GM12878 (cell line): ENCODE measurements at places on chromosomes 6 and 20.

GRCh38 chr20:57849521-57850215 lies 139.9 kb upstream of the PMEPA1 start:
- H3K4me3 ChIP-seq: no peak overlapping the region
- H3K27ac ChIP-seq: no peak overlapping the region
- DNase-seq: no peak
- H3K4me1 ChIP-seq: no peaks in the 10 kb centered on the region
- no peaks in the 10 kb centered on the region; the same call in 1 of the 2 replicates for H3K27me3 ChIP-seq

DNA sequence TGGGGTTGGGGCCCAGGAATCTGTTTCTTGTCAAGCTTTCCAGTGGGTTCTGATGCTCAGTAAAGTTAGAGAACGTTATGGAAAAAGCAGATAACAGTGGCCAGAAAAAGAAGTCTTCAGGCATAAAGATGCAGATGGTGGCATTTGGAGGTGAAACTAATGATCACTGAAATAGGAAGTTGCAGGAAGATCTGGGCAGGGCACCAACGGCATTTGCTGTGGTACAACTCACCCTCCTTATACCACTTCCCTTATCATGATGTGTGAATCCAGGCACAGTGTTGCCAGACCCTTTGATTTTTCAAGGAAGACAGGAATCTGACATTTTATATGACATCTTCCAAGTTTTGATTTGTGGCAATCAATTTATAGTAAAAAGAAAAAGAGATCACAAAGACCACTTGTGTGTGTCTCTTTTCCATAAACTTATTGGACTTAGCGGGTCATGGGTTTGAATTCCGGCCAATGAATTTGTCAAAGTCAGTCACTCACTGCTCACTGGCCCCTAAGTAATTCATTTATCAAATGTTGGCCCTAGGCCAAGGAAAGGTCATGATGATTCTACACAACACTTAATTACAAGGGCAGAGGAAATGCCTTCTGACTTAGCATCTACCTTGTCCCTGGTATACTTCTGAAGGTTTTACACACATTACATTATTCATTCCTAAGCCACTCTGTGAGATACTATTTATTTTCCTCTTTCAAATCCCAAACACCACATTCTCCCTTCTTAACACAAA lies 37.6 kb downstream of the LAMP5 start:
- H3K36me3 ChIP-seq: no peaks in the 10 kb centered on the region
- H3K27me3 ChIP-seq: no peaks in the 10 kb centered on the region
- DNase-seq: no peak
- H3K4me1 ChIP-seq: no peaks in the 10 kb centered on the region
- no peak overlapping the region for H3K27ac ChIP-seq

DNA sequence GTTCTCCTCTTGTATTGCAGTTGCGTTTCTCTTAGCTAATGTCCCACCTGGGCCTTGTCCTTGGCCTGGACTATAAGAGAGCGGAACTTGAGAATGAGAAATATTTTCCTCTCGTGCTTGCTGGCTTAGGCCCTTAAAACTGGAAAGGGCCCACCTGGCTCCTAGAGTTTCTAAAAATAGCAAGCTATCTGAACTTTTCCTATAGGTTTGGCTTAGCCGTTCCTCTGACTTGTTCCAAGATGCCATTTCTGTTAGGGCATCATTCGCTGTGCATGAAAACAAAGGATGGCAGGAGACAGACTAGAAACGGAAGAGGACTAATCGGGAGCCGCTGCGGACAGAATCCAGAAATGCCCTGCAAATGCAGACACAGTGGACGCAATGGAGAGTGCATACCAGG lies 4.5 kb downstream of the RIPOR3 start:
- no peaks in the 10 kb centered on the region for H3K4me1 ChIP-seq
- no peak for DNase-seq
- peaks cover 8% of the 10 kb centered on the region for H3K27me3 ChIP-seq
- H3K4me3 ChIP-seq: no peak overlapping the region
- H3K36me3 ChIP-seq: no peaks in the 10 kb centered on the region

- no peaks in the 10 kb centered on the region for H3K27me3 ChIP-seq
- H3K4me3 ChIP-seq: no peak overlapping the region
- H3K4me1 ChIP-seq: no peaks in the 10 kb centered on the region
- no peak overlapping the region for H3K27ac ChIP-seq
- H3K36me3 ChIP-seq: no peaks in the 10 kb centered on the region
Measured at GRCh38 chr6:163577404-163577803, 162.9 kb downstream of the QKI start.

DNA sequence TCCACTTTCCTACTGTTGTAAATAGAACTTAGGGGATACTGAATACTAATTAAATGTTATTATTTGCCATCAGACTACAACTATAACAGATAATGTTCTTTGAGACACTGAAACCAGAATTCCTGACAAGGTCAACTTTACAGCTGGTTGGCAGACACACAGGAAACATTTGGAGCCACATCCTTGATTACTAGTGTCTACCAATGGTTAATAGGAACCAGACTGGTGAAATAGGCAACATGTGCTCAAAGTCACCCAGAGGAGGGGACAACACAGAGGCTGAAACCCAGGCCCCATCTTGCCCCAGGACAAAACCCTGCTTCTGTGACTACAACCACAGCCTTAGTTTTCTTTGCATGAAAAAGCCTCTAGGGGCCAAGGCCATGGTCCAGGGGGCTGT lies 47.8 kb upstream of the NT5E start:
- DNase-seq: no peak
- no peaks in the 10 kb centered on the region for H3K36me3 ChIP-seq
- peaks cover 20% of the 10 kb centered on the region for H3K4me1 ChIP-seq
- no peak overlapping the region for H3K4me3 ChIP-seq
- no peak overlapping the region for H3K27ac ChIP-seq
- no peaks in the 10 kb centered on the region for H3K27me3 ChIP-seq

DNA sequence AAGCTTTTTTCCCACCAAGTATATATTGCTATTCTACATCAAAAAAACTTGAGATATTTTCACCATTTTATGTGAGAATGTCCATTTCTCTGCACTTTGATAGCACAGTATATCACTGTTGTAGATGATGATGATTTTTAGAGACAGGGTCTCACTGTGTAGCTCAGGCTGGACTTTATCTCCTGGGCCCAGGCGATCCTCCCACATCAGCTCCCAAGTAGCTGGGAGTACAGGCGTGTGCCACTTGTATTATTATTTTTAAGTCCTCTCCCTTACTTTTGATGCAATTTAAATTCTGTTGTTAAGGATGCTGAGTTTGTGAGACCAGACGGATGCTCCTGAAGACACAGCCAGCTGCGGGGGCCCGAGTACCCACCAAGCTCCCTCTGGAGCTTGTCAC lies 326.8 kb downstream of the QKI start:
- no peak overlapping the region for H3K4me3 ChIP-seq
- no peaks in the 10 kb centered on the region for H3K27me3 ChIP-seq
- no peaks in the 10 kb centered on the region for H3K36me3 ChIP-seq
- H3K27ac ChIP-seq: no peak overlapping the region
- H3K4me1 ChIP-seq: peaks cover 12% of the 10 kb centered on the region

DNA sequence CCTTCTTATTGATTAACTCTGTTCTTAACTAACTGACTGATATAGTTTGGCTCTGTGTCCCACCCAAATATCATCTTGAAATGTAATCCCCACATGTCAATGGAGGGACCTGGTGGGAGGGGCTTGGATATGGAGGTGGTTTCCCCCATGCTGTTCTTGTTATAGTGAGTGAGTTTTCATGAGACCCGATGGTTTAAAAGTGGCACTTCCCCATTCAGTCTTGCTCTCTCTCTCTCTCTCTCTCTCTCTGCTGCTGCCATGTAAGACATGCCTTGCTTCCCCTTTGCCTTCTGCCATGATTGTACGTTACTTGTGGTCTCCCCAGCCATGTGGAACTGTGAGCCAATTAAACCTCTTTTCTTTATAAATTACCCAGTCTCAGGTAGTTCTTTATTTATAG lies 81.8 kb upstream of the SPACA1 start:
- no peaks in the 10 kb centered on the region for H3K4me1 ChIP-seq
- no peak overlapping the region for H3K4me3 ChIP-seq
- no peaks in the 10 kb centered on the region for H3K27me3 ChIP-seq
- DNase-seq: no peak
- no peaks in the 10 kb centered on the region for H3K36me3 ChIP-seq

- no peak overlapping the region for H3K27ac ChIP-seq
- no peak overlapping the region for H3K4me3 ChIP-seq
- H3K4me1 ChIP-seq: no peaks in the 10 kb centered on the region
- H3K36me3 ChIP-seq: no peaks in the 10 kb centered on the region
Measured at GRCh38 chr20:15547119-15547518, 1026.1 kb downstream of the KIF16B start.

- H3K27ac ChIP-seq: no peak overlapping the region
- no peak for DNase-seq
- no peaks in the 10 kb centered on the region for H3K4me1 ChIP-seq
- H3K4me3 ChIP-seq: no peak overlapping the region
Measured at GRCh38 chr6:25835442-25836283, 3.8 kb upstream of the SLC17A1 start.

- no peaks in the 10 kb centered on the region for H3K4me1 ChIP-seq
- no peak overlapping the region for H3K27ac ChIP-seq
- no peak overlapping the region for H3K4me3 ChIP-seq
- no peaks in the 10 kb centered on the region for H3K27me3 ChIP-seq
- DNase-seq: no peak
- no peaks in the 10 kb centered on the region for H3K36me3 ChIP-seq
Measured at GRCh38 chr6:141077355-141078333, 1055.1 kb upstream of the GJE1 start.

- no peaks in the 10 kb centered on the region for H3K36me3 ChIP-seq
- H3K4me3 ChIP-seq: no peak overlapping the region
- H3K27me3 ChIP-seq: no peaks in the 10 kb centered on the region
- DNase-seq: no peak
- no peaks in the 10 kb centered on the region for H3K4me1 ChIP-seq
- H3K27ac ChIP-seq: no peak overlapping the region
Measured at GRCh38 chr6:92687278-92687677, 732.1 kb downstream of the EPHA7 start.

- no peaks in the 10 kb centered on the region for H3K36me3 ChIP-seq
- no peaks in the 10 kb centered on the region for H3K27me3 ChIP-seq
- H3K4me1 ChIP-seq: no peaks in the 10 kb centered on the region
- H3K27ac ChIP-seq: no peak overlapping the region
- no peak for DNase-seq
Measured at GRCh38 chr6:94144807-94145206, 725.4 kb upstream of the EPHA7 start.

DNA sequence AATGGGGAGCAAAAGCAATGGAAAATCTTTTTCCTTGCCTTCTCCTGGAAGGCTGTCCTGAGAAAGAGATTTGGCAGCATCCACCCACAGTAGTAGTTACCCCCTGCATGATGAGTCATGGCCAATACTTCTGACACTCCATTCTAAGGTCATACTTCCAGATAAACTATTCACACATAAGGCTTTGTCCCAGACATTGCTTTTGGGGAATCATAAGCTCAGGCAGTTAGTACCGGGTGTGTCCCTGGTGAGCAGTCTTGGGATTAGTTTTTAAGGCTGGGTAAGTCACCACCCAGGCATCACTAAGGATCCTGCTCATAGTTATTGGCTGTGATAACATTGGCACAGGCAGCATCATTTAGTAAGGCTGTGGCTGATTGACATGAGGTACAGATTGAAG lies 160.6 kb upstream of the GGTLC1 start:
- no peaks in the 10 kb centered on the region for H3K36me3 ChIP-seq
- no peaks in the 10 kb centered on the region; the same call in 1 of the 2 replicates for H3K4me1 ChIP-seq
- H3K27me3 ChIP-seq: no peaks in the 10 kb centered on the region
- H3K4me3 ChIP-seq: no peak overlapping the region
- no peak for DNase-seq
- H3K27ac ChIP-seq: no peak overlapping the region

- H3K27me3 ChIP-seq: no peaks in the 10 kb centered on the region
- no peak overlapping the region for H3K27ac ChIP-seq
- no peak for DNase-seq
- H3K36me3 ChIP-seq: no peaks in the 10 kb centered on the region
- H3K4me1 ChIP-seq: no peaks in the 10 kb centered on the region
Measured at GRCh38 chr20:18857640-18858039, 44.1 kb downstream of the SCP2D1 start.

- no peaks in the 10 kb centered on the region for H3K27me3 ChIP-seq
- H3K36me3 ChIP-seq: no peaks in the 10 kb centered on the region
- no peak overlapping the region for H3K27ac ChIP-seq
- DNase-seq: no peak
- H3K4me3 ChIP-seq: no peak overlapping the region
Measured at GRCh38 chr6:164211254-164211653, 796.7 kb downstream of the QKI start.

- H3K36me3 ChIP-seq: no peaks in the 10 kb centered on the region
- H3K27me3 ChIP-seq: no peaks in the 10 kb centered on the region
- no peak overlapping the region for H3K27ac ChIP-seq
- no peak overlapping the region for H3K4me3 ChIP-seq
- DNase-seq: no peak
- H3K4me1 ChIP-seq: no peaks in the 10 kb centered on the region
Measured at GRCh38 chr6:141261016-141261671, 871.6 kb upstream of the GJE1 start.

DNA sequence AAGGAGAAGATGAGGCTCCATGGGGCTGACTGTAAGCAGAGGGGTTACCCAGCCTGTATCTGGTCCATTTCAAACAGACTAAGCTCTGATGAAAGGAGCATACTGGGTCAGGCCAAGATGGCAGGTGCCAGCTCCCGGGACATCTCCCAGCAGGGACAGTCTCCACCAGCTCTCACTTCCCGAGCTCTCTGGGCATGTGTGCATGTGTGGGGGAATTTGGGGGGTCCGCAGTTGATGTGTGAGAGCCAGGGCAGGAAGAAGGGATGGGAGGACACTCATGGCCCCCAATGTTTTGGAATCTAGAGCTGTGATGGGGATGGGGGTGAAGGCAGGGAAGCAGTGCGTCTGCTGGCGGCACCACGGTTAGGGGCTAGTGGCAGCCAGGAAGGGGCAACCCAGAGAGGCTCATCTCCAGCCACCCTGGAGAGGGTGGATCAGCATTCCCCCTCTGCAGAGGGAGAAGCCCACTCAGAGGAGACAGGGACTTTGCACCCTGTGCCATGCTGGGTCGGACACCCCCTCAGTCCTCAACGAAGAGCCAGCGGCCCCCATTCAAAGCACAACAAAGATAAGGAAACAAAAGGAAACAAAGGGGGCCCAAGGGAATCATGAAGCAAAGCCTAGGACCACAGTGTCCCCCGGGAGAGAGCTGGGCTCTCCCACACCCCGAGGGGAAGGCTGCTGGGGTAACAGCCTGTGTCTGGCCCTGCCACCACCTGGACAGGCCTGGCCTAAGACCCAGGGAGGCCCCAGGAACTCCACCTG lies 52.4 kb downstream of the DSTN start:
- no peak overlapping the region for H3K4me3 ChIP-seq
- DNase-seq: no peak
- no peaks in the 10 kb centered on the region for H3K4me1 ChIP-seq
- no peak overlapping the region for H3K27ac ChIP-seq
- no peaks in the 10 kb centered on the region for H3K27me3 ChIP-seq
